ENCODE measurements at places on chromosomes 11 and 22. TPM values are rescaled to one million over a fixed set of nuclear protein-coding genes. Genes with fewer than 3 reads are reported as not detected.

GRCh38 chr22:39439170-39439569 lies 17.6 kb upstream of the MGAT3 start:
- no peak overlapping the region for H3K4me3 ChIP-seq
- peaks cover 8% of the 10 kb centered on the region for H3K4me1 ChIP-seq
- no peaks in the 10 kb centered on the region for H3K36me3 ChIP-seq
- H3K27me3 ChIP-seq = peaks cover 2% of the 10 kb centered on the region

- H3K36me3 ChIP-seq = no peaks in the 10 kb centered on the region
- no peak overlapping the region for H3K4me3 ChIP-seq
- no peak overlapping the region for H3K27ac ChIP-seq
- H3K27me3 ChIP-seq = peaks cover 5% of the 10 kb centered on the region
- peaks cover 6% of the 10 kb centered on the region for H3K4me1 ChIP-seq
- DNase-seq = no peak
These were observed 125.0 kb downstream of the CCDC81 start for GRCh38 chr11:86499723-86500129.

DNA sequence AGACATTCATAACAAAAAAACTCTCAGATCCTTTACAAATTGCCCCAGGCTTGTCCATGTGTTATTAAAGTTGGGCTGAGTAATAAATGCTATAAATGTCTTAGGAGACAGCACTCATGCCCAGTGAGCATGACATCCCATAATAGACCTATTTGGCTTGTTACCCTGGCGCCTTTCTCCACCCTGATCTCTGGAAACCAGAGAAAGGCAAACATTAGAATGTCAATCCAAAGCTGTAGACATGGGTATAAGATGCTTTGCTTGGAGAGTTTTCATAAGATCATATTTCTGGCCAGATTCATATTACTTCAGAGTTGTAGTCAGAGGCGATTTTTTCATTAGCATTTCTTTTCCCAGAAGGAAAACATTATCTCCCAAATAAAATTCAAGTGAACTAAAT lies 161.3 kb upstream of the UBASH3B start:
- H3K4me1 ChIP-seq = no peaks in the 10 kb centered on the region
- H3K27me3 ChIP-seq = no peaks in the 10 kb centered on the region
- DNase-seq = no peak
- no peaks in the 10 kb centered on the region for H3K36me3 ChIP-seq

GRCh38 chr11:10394229-10395101 lies 60.6 kb upstream of the AMPD3 start:
- H3K27me3 ChIP-seq = peaks cover 35% of the 10 kb centered on the region
- H3K4me3 ChIP-seq = no peak overlapping the region
- H3K36me3 ChIP-seq = no peaks in the 10 kb centered on the region
- no peak for DNase-seq

DNA sequence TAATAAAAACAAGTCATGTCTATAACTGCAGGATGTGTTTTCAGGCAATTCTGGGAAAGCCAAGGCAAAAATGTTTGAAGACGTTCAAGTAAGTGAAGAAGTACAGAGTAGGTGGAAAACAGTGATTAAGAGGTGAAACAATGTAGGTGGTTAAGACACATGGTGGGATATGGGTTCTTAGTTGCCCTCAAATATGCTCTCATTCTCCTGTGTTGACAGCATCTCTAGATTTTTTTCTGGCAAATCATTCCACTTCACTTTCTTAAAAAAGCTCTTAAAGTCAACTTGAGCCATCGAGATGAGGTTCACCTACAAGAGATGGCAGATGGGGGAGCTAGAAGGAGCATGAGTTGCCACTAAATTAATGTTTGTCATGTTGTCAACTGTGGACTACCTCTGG lies 1041.0 kb upstream of the CNTN5 start:
- H3K27ac ChIP-seq = no peak overlapping the region
- H3K27me3 ChIP-seq = no peaks in the 10 kb centered on the region
- H3K36me3 ChIP-seq = no peaks in the 10 kb centered on the region

Gene TESMIN
- 1.4 TPM for total RNA-seq

Gene KCTD14
- not detected for total RNA-seq

DNA sequence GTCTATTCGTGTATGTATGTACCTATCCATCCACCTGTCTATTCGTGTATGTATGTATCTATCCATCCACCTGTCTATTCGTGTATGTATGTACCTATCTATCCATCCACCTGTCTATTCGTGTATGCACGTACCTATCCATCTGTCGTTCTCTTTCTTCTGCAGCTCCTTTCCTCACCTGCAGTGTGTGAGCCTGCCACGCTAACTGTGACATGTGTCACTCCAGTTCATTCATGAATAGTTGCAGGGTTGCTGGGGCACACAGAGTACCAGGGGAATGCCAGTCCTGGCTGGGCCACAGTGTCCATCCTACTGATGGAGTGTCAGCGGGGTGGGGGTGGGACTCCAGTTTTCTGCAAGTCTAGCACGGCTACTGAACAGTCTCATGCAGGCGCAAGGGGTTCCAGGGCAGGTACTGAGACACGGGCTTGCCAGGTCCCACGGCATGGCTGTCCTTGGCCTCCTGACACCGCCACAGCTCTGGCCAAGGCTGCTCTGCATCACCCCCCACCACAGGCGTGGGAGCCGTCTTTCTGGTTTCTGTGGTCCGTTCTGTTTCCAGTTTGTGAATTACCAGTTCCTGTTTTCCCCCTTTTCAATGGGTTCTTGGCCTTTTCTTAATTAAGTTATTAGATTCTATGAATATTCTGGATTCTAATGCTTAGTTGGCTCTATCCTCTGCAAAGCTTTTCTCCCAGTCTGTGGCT lies 88.8 kb upstream of the CLDN5 start:
- H3K4me1 ChIP-seq = peaks cover 26% of the 10 kb centered on the region
- no peaks in the 10 kb centered on the region for H3K36me3 ChIP-seq
- H3K27ac ChIP-seq = no peak overlapping the region
- no peak overlapping the region for H3K4me3 ChIP-seq
- DNase-seq = no peak

DNA sequence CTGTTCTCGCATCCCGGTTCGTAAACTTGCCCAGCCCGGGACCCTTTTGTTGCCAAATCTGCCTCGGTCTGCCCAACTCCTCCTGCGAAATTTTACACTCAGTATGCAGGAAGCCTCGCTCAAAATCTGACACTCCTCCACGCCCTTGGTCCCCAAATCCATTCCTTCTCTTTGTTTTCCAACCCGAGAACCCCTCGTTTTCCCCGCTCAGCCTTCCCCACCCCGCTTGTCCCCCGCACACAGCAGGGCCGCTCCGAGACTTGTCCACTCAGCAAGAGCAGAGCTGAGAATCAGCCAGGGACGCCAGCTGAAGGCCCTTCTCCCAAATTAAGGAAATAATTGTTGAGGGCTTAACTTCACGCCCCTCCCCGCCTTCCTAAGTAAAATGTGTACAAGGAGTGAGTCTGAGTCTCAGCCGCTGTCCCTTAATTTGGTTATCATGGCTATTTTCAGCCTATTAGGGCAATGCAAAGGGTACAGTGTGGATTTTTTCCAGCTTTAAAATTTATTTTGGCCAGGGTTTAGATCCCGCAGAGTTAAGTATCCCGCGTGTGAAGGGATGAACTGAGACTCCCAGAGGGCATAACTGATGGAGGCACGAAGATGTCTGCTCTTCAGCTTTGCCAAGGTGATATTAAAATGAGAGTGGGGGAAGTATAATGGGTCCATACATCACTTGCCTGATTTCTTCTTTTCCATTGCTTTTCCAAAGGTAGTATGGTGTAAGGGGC lies 581 bp upstream of the FBXO3 start:
- peaks cover 23% of the 10 kb centered on the region for H3K4me1 ChIP-seq
- peak overlapping the region; percentile 68 for H3K27ac ChIP-seq
- peaks cover 31% of the 10 kb centered on the region for H3K27me3 ChIP-seq
- no peak for DNase-seq

Gene C1QTNF4
- 0.19 TPM for total RNA-seq

- no peak overlapping the region for H3K27ac ChIP-seq
- no peaks in the 10 kb centered on the region for H3K36me3 ChIP-seq
- no peaks in the 10 kb centered on the region for H3K4me1 ChIP-seq
- H3K27me3 ChIP-seq = peaks cover 20% of the 10 kb centered on the region
These were observed 4.1 kb downstream of the MMP20 start for GRCh38 chr11:102620818-102621561.

DNA sequence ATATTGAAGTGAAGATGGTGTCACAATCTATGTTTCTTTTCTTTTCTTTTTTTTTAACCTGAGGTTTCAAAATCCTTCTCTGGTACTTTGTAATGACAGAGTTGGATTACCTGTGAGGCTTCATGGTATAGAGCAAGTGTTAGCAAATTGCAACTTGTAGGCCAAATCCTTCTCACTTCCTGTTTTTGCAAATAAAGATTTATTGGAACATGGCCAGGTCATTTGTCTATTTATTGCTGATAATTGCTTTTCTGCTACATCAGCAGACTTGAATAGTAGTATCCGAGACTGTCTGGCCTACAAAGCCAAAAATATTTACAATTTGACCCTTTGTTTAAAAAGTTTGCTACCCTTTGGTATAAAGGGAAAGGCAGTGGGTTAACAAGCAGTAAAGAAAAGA lies 1059.4 kb upstream of the CCDC90B start:
- H3K36me3 ChIP-seq = no peaks in the 10 kb centered on the region
- no peak overlapping the region for H3K4me3 ChIP-seq
- no peaks in the 10 kb centered on the region for H3K4me1 ChIP-seq
- no peaks in the 10 kb centered on the region for H3K27me3 ChIP-seq
- H3K27ac ChIP-seq = no peak overlapping the region

DNA sequence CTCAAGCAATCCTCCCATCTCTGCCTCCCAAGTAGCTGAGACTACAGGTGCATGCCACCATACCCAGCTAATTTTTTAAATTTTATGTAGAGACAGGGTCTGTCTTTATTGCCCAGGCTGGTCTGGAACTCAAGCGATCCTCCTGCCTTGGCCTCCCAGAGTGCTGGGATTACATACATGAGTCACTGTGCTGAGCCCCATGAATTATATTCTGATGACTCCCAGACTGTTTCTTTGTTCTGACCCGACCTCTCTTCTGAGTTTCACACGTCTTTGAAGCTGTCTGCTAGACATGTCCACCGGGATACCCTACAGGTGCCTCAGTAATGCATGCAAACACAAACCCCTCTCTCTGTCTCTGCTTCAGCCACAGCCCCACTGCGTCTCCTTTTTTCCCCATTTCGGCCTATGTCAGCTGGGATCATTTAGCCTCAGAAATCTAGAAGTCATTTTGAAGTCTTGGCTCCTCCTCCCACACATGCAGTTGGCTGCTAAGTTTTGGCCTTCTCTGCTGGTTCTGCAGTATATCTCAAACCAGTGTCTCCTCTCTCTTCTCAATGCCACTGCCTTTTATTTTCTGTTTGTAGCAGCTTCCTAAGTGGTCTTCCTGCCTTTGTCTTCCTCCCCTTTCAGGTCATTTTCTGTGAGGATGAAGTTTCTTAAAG lies 4.8 kb downstream of the VPS26B start:
- peaks cover 58% of the 10 kb centered on the region for H3K4me1 ChIP-seq
- DNase-seq = no peak
- peaks cover 8% of the 10 kb centered on the region for H3K36me3 ChIP-seq
- H3K27me3 ChIP-seq = no peaks in the 10 kb centered on the region
- H3K4me3 ChIP-seq = peak overlapping the region; percentile 4

Gene DDIAS
- 26.9 TPM for total RNA-seq

- peak overlapping the region; percentile 96 for H3K4me3 ChIP-seq
- no peaks in the 10 kb centered on the region for H3K27me3 ChIP-seq
- peak overlapping the region; percentile 98 for H3K27ac ChIP-seq
- DNase-seq = no peak
- H3K36me3 ChIP-seq = peaks cover 39% of the 10 kb centered on the region
These were observed 629 bp downstream of the PSMA1 start for GRCh38 chr11:14519597-14519916.

DNA sequence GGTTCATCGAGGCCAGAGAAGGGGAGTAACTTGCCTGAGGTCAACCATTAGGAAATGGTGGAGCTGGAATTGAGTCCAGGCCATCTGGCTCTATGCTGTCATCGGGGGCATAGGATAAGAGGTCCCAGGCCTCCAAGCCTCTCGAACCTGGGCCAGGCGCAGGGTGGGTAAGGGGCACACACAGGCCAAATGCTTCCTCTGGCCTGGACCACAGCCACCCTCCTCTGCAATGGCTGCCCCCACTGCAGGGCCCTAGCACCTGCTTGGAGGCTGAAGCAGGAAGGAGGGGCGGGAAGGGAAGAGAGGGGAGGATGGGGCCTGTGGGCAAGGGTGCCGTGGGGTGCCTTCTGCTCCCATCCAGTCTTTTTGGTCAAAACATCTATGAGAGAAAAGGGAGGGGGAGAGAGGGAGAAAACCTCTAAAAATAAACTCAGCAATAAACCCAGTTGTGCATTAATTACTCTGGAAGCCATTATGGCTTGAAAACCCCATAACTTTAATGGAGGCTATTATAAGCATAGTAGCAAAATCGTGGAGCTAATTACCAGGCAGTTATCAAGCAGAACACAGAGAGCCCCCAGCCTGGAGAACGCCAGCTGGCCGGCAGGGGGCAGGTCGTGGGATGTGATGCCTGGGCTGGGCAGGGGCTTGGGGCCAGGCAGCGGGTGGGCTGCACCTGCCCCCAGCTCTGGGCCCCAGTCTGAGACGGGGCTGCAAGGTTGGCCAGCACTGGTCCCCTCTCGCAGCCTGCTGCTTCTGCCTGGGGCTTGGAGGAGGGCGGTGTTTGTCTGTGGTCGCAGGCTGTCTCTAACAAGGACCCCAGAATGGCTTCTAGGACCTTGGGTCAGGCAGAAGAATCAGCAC lies 21.1 kb downstream of the B3GAT1 start:
- H3K36me3 ChIP-seq = no peaks in the 10 kb centered on the region
- H3K27ac ChIP-seq = no peak overlapping the region
- DNase-seq = no peak
- H3K4me3 ChIP-seq = no peak overlapping the region
- peaks cover 17% of the 10 kb centered on the region for H3K4me1 ChIP-seq

DNA sequence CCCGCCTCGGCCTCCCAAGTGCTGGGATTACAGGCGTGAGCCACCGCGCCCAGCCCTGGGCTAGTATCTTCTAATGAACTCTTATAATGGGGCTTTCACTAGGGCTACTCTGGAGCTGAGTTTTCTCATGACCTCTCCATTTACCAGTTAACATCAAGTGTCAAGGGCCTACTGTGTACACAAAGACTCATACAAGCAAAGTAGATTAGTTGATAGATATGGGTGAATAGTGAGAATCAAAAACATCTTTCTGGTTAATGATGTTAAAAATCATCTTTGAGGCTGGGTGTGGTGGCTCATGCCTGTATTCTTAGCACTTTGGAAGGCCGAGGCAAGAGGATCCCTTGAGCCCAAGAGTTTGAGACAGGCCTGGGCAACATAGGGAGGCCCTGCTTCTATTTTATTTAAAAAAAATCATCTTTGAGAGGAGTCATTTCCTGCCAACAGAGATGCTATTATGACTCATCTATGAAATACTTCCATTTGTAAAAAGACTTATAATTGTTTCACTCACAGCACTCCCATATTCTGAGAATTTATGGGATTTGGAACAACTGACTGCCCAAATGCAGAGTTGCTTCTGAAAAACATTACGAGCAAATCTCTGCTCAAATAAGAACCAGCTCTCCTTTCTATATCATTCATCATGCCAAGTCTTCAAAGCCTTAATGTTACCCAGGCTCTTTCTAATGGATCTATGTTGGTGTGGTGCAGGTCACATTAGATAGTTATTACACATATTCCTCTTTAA lies 57.0 kb downstream of the GDPD4 start:
- H3K4me1 ChIP-seq = peaks cover 6% of the 10 kb centered on the region
- DNase-seq = no peak
- no peak overlapping the region for H3K27ac ChIP-seq
- no peaks in the 10 kb centered on the region for H3K27me3 ChIP-seq

Gene F2
- not detected for total RNA-seq
